MG63 (cell line): ENCODE measurements at places on chromosomes 4 and X.

DNA sequence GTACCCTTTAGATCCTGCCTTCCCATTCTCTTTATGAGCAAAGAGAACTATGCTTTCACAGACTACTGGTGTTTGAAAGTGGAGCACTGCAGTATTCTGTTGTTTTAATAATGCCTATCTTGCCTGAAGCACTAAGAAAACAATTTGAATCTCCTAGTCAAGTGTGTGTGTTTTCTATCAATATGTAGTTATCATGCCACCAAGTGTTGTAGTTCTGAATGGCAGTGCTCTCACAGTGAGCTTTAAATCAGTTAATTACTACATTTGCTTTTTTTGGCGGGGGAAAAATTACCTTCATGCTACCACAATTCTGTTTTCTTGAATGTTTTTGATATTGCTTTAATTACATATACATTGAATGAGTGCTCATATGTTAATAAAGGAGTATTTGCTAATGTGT is 143.6 kb upstream of the FAM47A start:
- no peak for DNase-seq

- no peak for DNase-seq
These were observed 201.6 kb downstream of the QDPR start for GRCh38 chr4:17310269-17310652.

GRCh38 chr4:31662951-31663350 is 942.8 kb downstream of the PCDH7 start:
- no peak for DNase-seq

- no peak for DNase-seq
These were observed 9.9 kb upstream of the MOB1B start for GRCh38 chr4:70892086-70892769.

DNA sequence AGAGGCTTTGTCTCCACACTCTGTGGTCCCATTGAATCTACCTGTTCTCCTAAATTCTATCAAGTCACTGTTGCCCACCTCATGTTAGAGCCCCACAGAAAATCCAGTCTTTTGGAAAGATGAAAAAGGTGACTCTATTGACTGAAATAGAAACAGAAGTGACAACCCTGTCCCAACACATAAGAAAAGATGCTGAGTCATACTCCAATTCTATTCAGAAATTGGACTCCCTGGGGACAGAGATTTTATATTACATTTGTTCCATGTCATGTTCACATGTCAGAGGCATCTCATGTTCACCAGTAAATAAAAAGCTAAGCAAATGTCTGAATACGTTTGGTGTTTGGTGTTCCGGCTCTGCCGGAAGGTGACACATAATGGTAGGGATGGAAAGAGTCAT is 2.9 kb upstream of the GRPR start:
- DNase-seq: no peak

GRCh38 chrX:30941898-30942297 is 52.8 kb upstream of the TAB3 start:
- DNase-seq: no peak

DNA sequence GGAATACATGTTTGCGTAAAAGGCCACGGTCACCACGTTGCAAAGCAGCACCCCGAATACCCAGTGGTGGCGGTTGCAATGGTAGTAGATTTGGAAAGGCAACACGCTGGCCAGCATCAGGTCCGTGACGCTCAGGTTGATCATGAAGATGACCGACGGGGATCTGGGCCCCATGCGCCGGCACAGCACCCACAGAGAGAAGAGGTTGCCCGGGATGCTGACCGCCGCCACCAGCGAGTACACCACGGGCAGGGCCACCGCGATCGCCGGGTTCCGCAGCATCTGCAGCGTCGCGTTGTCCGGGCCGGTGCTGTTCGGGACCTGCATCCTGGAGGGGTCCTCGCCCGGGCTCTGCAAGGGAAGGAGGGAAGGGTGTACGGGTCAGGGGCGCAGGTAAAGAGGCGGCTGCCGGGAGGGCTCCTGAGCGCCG is 13.5 kb upstream of the ASMTL start:
- DNase-seq: no peak

DNA sequence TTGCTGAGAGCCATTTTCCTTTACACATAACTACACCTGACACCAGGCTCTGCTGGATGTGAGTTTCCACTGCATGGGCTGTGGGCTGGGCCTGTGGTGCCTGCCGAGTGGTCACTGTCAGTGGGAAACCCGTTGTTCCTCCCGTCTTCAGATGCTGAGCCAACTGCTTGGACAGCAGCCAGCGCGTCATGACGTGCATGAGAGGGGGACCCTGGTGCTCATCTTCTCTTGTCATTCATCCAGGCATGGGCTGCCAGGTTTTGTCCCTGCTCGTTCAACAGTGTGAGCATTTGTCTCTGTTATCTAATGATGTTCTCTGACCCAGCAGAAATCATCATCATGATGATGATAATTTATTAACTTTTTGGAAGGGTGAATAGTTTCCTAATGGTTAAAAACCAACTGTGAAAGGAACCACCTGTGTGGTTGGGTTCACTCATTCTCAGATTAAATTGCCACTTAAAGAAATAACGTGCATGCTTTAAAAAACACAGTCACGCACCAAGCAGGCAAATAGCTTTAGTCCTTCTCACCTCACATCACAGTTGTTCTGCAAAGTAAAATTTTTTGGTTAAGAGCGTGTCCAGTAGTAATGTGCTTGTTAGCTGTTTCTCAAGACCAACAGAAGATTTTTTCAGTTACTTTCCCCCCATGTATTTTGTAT is 19.9 kb upstream of the CLDN34 start:
- DNase-seq: no peak

- DNase-seq: no peak
These were observed 88.8 kb downstream of the MAPK10 start for GRCh38 chr4:86271057-86271456.

DNA sequence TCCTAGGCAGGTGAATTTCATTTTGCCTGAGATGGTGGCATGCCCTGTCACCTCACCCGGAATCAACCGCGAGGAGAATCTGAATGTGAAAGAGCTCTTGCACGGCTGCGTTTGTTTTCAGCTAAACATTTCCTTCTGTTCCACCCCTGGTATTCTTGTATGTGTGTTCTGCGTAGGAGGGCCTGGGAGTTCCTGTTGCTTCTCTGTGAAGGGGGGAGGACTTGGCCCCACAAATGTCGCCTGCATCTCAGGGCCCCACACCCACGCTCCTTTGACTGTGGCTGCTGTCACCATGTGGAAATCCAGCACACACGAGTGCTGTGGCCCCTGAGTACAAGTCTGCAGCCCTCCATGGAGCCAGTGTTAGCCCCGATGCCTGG is 45.8 kb upstream of the CLCN4 start:
- DNase-seq: no peak

- no peak for DNase-seq
These were observed 20.5 kb downstream of the HADH start for GRCh38 chr4:108010167-108010566.

DNA sequence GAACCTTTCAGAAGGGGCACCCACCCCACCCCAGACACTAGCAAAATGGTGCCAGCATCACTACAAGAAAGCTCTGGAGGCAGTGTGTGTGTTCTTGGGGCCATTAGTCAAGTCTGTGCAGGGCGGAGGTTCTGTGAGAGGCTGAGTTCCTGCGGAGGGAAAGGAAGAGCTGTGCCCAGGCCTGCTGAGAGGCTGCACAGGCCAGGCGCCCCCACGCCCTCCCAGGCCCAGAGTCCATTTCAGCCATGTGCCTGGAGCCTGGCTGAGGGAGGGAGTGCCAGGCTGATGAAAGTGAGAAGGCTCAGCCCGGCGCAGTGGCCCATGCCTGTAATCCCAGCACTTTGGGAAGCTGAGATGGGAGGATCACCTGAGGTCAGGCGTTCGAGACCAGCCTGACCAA is 90.0 kb downstream of the DCTD start:
- no peak for DNase-seq

DNA sequence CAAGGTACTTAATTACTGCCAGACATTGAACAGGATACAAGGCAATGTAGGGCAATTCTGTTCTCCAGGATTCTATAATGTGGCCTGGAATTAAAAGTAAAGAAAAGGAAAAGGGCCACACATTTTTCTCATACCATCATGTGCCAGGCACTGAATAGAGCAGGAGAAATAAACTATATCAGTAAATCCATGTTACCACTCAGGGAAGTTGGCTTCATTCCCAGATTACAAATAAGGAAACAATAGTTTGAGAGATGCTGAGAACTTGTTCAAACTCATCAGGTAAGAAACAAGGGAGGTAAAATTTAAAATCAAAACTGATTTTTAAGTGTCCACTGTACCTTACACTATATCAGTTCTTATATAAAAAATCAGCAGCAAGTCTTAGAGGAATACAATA is 645.0 kb upstream of the ATOH1 start:
- no peak for DNase-seq
